ENCODE measurements at places on chromosomes 4 and X.

- no peak for DNase-seq
These were observed 204.7 kb downstream of the SLIT2 start for GRCh38 chr4:20456407-20456806.

GRCh38 chrX:154827194-154828015, 7.1 kb downstream of the SMIM9 start:
- no peak for DNase-seq

DNA sequence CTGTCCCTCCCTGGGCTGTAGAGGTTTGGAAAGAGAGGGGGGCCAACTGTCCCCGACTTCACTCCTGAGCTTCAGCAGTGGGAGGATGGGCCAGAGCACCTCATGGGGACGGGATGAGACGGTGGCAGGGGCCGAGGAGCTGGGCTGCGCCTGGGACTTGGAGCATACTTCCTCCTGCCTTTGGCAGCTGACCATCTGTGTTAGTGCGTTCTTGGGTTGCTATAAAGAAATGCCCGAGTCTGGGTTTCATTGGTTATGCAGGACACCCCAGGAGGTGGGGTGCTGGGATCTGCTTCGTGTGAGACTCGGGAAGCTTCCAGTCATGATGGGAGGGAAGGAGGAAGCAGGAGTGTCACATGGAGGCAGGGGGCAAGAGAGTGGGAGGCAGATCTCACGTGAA, 7.4 kb downstream of the PSAPL1 start:
- DNase-seq = no peak

GRCh38 chr4:53362093-53362492, 3.8 kb downstream of the SCFD2 start:
- no peak for DNase-seq

GRCh38 chrX:2284601-2285000, 216.2 kb downstream of the DHRSX start:
- no peak for DNase-seq

DNA sequence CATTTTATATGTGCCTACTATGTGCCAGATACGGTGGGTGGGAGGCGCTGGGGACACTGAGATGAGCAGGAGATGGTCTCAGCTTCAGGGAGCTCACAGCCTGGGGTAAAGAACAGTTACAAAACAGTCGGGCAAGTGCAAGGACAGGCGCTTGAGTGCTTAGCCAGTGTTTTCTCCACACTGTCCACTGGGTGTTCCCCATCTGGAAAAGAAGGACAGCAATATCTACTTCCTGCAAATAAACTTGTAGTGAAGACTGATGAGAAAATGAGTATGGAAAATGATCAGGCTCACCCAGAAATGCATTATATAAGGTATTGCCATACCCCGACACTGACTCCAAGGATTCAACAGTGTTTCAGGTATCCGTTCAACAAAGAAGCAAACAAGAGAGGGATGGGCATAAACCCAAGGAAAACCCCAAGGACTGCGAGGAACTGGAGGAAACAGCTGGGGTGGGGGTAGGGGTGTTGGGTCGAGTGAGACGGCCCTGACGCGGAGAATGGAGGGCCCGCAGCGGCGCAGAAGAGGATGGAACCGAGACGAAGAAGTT, 835 bp downstream of the TMEM185A start:
- DNase-seq = peak; percentile 31

- no peak for DNase-seq
These were observed 99.6 kb upstream of the STS start for GRCh38 chrX:7047951-7048350.

- no peak for DNase-seq
These were observed 335.5 kb downstream of the IL15 start for GRCh38 chr4:141971869-141972268.

GRCh38 chr4:75048208-75048879, 115.4 kb downstream of the PARM1 start:
- DNase-seq = no peak

- peak; percentile 42 for DNase-seq
These were observed 16.0 kb downstream of the MEPE start for GRCh38 chr4:87848622-87849351.

- no peak for DNase-seq
These were observed 73.0 kb downstream of the SEC24D start for GRCh38 chr4:118762730-118763477.

DNA sequence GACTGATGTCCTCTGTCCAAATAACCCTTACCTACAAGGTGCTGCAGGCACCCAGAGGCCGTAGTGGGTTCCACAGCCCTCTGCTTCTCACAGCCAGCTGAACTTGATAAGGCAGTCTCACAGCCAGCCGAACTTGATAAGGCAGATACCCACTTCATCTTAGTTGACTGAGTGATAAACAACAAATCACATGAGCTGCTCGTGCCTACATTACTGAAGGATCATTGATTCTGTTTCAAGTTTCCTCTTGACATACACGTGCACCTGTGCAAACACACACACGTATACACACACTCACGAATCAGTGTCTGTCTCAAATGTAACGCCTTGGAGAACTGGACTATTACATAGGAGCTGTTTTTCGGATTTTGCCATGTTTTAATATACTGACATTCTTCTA, 276.3 kb downstream of the DCTD start:
- no peak for DNase-seq

DNA sequence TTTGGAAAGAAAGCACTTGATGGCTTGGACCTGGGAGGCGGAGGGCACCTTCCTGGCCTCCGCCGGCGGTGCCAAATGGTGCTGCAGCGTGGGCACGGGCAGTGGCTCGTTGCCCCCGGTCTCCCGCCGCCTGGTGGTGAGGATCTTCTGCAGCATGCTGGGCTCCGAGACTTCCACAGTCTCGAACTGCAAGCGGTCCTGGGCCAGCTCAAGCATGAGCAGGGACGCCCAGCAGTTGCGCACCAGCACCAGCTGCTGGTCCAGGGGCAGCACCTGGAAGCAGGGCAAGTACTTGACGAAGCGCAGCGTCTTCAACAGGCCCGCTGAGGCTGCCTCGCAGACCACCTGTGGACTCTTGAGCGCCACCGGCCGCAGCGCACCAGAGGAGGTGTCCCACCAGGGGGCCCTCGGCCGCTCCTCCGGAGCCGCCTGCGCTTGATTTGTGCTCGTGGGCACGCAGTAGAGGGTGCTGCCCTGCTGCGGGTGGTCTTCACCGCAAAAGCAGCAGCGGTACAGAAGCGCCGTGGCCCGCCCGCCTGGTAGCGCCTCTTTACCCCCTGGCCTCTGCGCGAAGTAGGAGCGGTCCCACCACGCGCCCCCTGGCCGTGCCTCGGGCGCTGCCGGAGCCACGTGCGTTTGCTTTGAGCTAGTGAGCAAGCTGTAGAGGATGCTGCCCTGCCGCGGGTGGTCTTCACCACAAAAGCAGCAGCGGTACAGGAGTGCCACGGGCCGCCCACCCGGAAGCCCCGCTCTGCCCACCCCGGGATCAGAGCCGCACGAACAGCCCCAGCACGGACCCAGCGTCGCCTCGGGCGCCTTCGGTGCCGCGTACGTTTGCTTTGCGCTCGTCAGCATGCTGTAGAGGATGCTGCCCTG, 689 bp downstream of the NR0B1 start:
- DNase-seq = no peak

DNA sequence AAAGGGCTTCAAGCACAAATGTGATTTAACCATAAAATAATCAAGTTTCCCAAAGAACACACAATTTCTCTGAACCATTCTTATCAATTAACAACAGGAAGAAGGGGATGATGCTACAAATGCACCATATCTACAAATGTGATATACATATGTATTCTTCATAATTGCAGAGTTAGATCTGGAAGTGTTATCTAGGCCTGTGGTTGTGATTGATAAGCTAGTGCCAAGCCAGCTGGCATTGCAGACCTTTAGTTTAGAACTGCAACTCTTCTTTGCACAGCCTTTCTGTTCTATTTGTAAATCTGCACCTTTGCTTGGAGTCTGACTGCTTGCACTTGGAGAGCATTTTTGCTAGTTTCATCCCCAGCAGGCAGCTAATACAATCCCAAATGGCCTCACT, 145.5 kb upstream of the NPY2R start:
- DNase-seq = no peak

DNA sequence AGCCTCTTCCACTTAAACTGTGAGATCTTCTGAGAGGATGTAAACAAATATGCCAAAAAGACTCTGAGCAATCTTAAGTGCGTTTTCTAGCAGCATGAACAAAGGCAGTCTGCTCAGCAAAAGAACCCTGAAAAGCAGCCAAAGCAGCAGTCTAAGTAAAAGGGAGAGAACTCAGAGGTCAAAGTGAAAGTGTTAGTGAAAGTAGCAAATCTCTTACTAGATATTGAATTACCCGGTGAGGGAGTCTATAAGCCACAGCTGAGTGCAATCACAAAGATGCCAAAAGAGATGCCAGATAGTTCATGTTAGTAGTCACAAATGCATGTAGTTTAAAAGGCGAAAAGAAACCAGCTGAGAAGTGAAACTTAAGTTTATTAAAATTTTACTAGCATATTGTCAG, 7.9 kb upstream of the GNRHR start:
- no peak for DNase-seq

DNA sequence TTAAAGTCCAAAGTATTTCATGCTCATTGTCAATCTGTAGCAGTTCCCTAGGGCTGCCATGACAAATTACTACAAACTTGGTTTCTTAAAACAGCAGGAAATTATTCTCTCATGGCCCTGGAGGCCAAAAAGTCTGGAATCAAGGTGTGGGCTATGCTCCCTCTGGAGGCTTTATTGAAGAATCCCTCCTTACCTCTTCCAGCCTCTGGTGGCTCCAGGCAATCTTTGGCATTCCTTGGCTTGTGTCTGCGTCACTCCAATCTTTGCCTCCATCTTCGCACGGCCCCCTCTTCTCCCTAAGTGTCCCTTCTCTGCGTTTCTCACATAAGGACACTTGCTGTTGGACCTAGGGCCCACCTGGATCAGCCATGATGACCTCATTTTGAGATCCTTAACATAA, 170.4 kb downstream of the SMIM20 start:
- DNase-seq = no peak

DNA sequence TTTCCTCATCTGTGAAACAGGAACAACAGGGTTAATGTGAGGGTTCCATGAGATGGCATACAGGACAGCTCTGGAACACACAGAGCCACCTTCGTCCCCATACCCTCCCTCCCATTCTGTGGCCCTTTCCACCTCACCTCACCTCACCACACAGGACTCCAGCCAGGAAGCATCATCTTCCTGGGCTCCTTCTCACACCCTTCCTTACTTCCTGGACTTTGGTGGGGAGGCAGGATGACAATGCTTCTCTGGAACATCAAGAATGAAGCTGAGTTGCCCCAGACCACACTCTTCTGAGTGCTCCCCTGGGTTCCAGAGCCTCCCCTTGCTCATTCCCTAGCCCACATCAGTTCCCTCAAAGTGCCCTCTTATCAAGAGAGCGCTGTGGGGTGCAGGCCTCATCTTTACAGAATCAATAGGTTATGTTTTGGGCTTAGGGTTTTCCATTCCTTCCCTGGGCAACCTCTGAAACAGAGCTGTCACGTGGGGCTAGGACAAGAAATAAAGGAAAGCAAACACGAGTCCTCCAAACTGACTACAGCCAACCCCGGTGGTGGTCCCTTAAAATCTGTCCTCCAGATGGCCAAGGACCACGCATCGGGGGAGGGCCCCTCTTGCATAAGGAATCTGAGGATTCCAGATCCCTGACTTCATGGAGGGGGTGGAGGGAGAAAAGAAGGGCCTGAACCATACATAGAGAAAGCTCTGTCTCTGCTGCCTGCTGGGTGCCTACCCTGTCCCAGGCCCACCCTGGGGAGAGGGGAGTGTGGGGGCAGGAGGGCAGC, 74.4 kb upstream of the ATP6AP2 start:
- DNase-seq = no peak

GRCh38 chrX:110733166-110733565, 62.5 kb downstream of the CHRDL1 start:
- DNase-seq = no peak

DNA sequence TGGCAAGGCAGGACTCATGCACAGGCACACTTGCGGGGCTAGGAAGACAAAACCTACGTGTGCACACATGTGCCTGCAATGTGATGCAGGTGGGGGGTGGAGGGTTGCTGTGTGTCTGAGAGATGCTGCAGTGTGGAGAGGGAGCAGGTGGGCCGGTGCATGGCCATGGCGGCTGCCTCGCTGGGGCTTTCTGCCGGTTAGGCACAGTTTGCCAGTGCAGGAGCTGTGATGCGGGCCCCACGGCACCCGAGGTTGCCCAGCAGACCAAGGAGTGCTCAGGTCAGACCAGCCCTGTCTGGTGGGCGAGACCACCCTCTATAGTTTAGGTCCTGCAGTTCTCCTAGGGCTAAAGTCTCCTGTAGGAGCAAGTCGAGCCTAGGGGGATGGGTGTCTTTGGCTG, 4.4 kb upstream of the AFM start:
- no peak for DNase-seq
